Stimulated activated CD4-positive, alpha-beta T cell treated with anti-CD3 and anti-CD28 coated beads, Interleukin-4, amount 100 ng/mL, for 1 hour (primary cell): ENCODE measurements at places on chromosomes 4 and X.

GRCh38 chrX:42837101-42837726 is 59.3 kb upstream of the PPP1R2C start:
- no peak for DNase-seq

DNA sequence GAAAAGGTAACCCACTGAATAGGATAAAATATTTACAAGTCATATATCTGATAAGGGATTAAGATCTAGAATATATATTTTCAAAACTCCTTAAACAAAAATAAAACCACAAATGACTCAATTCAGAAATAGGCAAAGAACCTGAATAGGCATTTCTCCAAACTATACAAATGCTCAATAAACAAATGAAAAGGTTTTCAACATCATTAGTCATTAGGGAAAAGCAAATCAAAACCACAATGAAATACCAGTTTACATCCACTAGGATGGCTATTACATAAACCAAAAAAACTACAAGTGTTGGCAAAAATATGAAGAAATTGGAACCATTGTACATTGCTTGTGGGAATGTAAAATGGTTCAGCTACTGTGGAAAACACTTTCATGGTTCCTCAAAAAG is 167.0 kb upstream of the GALNT7 start:
- DNase-seq = no peak

DNA sequence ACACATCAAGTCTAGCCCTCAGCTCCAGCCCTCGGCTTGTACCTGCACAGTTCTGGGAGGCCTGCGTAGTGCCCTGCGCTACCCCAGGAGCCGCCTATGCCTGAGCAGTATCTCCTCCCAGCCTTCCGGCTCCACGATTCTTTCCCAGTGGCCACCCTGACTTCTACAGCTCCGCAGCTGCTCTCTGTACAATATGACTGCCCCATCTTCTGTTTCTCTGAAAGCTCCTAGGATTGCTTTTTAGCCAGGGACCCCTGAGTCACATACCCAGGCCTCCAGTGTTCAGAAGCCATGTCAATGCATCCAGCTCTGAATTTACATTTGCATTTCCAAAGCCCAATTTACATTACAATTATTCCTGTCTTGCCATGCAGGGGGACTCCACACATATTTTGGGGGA is 135.5 kb downstream of the PJA1 start:
- DNase-seq = no peak

- no peak for DNase-seq
These were observed 186.9 kb upstream of the HS3ST1 start for GRCh38 chr4:11615601-11616000.

- DNase-seq = no peak
These were observed 7.8 kb downstream of the LNX1 start for GRCh38 chr4:53583513-53583912.

- DNase-seq = peak; percentile 67
These were observed 531 bp downstream of the ZNF141 start for GRCh38 chr4:337932-338758.

DNA sequence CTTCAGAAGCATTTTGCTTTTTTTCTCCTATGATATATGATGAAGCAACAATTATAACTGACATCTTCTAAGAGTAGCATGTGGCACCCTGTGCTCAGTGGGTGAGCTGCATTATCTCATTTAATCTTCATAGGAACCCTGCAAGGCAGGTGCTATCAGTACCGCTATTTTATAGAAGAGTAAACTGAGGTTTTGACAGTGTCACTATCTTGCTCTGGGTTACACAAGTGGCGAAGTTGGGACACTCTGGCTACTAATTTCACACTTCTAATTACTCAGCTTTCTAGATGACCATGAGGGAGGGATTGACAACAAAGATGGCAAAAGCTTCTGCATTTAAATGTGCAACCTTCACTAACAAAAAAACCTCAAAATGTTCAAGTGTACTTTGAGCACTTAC is 76.9 kb upstream of the CAMK2D start:
- no peak for DNase-seq

DNA sequence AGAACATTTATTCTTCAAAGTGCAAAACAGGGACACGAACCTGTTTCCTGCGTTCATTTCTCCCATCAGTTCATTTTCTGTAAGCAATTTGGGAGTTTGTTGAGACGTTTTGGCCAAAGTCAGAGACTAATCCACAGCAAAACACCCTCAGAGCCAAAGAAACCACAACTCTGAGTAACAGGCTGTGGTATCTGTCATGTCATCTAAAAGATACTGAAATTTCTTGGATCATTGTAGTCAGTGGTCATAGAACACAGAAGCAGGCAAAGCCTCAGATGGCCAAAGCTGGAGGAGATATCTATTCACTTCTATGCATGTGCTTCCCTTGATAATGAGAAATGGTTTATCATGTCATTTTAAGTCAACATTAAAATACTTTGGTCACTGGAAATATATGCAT is 485.6 kb upstream of the GALNT7 start:
- no peak for DNase-seq

GRCh38 chr4:125044886-125045285 is 269.9 kb upstream of the FAT4 start:
- no peak for DNase-seq

DNA sequence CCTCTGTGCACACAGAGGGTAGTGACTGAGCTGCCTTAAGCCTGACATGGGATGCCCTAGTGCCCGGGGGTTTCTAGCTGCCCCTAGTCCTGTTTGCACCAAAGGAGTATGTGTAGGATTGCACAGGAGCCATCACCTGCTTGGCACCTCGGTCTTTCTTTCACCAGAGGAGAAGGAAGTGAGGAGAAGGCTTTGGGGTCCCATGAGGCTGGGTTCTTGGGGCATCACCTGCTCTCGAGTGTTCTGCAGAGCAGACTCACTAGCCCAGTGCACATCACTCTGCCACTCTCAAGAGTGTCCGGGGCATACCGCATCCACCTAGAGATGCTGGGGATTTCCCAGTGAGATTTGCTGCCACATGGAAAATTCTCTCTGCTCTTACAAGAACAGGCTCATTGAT is 40.5 kb upstream of the GPR78 start:
- peak; percentile 12 for DNase-seq

DNA sequence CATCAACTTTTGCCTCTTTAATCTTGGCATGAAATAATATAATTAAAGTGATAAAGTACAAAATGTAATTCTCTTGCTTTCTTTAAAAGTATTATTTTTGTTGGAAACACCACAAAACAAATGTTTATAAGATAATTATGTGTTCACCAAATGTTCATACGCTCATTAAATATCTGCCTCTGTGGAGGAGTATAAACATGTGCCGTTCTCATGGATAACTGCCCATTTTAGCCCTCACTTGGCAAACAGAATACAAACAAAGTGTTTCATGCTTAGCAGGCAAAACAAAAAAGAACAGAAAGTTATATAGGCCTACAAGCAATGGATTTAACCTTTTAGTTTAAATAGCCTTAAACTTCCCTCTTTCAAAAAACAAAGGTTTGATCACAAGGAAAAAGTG is 800.5 kb upstream of the DIAPH2 start:
- no peak for DNase-seq

DNA sequence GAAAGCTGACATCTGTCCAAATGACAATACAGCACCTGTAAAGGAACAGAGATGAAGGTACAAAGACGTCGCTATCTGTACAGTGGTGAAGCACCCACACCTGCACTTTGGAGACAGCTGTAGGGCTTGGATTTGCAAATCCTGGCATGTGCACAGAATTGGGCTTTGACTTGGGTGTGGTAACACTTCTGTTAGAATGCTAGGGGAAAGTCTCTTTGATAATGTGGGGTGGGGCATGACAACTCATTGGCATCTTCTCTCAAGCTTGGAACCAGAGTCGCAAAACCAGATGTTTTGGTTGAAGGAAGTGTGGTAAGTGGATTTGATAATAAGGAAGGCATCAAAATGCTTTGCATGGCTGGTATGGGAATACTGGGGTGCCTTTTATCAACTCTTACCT is 55.5 kb downstream of the VCX3B start:
- DNase-seq = no peak

GRCh38 chrX:49120091-49120490 is 3.4 kb downstream of the GPKOW start:
- DNase-seq = no peak

- no peak for DNase-seq
These were observed 11.2 kb downstream of the SLC25A6 start for GRCh38 chrX:1380672-1381233.

DNA sequence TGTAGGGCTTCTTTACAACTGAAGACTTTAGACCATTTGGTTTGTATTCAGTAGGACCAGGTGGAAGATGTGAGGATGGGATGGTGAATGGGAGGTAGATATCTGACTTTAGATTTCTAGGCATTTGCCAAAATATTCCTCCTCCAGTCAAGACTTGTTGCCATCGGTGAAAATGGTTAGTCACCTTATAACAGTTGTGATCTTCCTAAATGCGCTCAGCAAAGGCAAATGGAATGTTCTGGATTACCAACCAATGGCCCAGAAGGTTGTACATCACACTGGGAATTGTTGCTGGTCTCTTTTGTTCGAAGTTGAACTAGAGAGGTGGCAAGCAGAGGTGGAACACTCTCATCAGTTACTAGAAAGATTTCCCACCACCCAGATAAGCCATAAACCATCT is 33.9 kb downstream of the TMSB4X start:
- no peak for DNase-seq

- no peak for DNase-seq
These were observed 15.1 kb upstream of the UGT2B17 start for GRCh38 chr4:68591204-68591603.

GRCh38 chr4:41425650-41426049 is 112.3 kb upstream of the LIMCH1 start:
- no peak for DNase-seq

DNA sequence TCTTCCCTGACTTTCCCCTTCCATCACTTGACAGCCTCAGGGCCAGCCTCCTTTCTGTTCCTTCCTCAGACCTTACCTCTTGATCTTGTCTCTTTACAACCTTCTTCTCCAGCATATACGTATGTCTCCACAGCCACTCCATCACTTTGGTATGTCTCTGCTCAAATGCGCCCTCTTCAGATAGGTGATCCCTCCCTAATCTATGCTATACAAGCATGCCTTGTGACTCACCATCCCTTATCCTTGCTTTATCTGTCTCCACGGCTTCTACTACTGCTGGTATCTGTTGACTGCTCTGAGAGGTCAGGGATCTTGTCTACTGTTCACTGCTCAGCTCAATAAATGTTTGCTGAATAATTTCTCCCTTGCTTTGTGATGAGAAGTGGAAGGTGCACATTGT is 9.0 kb downstream of the ARAP2 start:
- DNase-seq = no peak

- no peak for DNase-seq
These were observed 4.7 kb upstream of the IL1RAPL1 start for GRCh38 chrX:28582511-28582910.

- no peak for DNase-seq
These were observed 183.2 kb upstream of the TENT5D start for GRCh38 chrX:80237072-80237471.

GRCh38 chrX:22163326-22163725 is 109.4 kb upstream of the CBLL2 start:
- no peak for DNase-seq

- DNase-seq = no peak
These were observed 16.3 kb upstream of the IDS start for GRCh38 chrX:149521438-149521837.

- DNase-seq = peak; percentile 91
These were observed 21.6 kb downstream of the FABP2 start for GRCh38 chr4:119300101-119300978.

DNA sequence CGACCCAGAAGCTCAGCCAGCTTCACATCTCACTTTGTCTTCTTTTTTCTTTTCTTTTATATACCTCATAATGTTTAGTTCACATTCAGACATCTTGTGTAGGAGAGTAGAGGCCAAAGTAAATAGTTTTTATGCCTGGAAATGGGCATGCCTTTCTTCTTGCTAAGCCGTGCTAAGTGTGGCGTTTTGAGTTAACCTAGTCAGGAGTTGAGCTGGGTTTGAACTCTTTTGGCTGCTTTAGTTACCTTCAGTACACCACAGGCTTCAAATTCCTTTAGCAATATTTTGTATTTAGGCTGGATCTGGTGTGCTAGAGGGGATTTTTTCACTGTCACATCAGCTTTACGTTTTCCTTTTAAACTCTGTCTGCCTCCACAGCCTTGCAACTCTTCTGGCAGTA is 300.8 kb downstream of the ZNF674 start:
- DNase-seq = no peak

GRCh38 chrX:55119712-55120111 is 30.9 kb downstream of the PAGE2 start:
- no peak for DNase-seq

GRCh38 chr4:38368613-38369012 is 295.4 kb upstream of the KLF3 start:
- DNase-seq = no peak

DNA sequence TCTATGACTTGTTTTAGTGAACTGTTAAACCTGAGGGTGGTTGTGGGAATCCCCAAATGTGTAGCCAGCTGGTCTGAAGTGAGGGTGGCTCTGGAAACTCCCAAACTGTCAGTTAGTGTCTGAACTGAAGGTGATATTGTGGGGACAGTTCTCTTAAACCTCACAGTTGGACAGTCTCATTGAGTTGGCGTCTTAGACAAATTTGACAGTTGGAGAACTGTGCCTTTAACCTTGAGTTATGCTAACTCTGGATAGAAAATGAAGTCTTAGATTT is 20.7 kb upstream of the CTSO start:
- no peak for DNase-seq

DNA sequence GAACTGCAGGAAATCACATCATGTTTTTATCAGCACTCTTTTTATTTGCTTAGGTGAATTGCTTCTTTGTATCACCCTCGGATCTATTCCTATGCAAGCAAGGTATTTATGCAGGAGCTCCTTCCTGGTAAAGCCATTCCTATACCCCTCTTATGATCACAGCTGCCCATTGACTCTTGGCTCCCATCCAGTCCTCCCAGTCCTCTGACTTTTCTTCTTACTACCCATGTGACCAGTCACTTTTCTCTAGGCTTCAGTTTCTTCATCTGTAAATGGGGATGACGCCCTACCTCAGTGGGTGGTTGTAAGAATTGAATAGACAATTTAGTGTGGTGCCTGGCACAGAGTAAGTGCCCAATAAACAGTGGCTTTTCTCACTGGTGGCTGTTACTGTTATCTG is 144.9 kb downstream of the FHIP1A start:
- DNase-seq = no peak

DNA sequence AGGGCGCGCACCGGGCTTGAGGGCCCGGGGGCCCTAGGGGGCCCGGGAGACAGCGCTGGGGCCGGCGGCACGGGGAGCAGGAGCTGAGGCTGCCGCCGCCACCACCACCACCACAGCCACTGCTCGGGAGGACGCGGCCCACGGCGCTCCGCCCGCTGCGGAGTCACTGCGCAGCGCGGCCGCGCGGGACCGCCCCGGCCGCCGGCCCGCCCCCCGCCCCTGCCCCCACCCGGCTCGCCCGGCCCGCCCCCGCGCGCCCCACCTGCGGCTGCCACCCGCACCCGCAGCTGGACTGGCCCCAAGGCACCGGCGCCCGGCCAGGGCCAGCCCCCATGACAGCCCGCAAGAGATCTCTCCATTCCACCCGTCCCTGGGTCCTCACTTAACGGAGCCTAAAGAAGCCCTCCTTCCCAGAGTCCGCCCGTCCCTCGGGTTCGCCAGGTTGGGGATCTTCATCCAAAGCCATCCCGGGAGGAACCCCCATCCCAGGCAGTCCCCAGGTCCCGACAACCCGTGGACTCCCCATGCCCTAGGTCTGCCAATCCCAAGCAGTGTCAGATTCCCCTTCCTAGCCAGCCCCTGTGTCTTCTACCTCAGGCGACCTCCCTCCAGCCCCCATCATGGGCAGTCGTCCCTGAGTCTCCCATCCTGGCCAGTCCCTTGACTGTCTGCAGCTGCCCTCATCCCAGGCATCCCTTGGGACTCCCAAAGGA is 40.0 kb upstream of the IQSEC2 start:
- peak; percentile 16 for DNase-seq
